ENCODE measurements at places on chromosomes 5 and 9. TPM values are rescaled to one million over a fixed set of nuclear protein-coding genes. Genes with fewer than 3 reads are reported as not detected.

The SPATA31E1 gene
- total RNA-seq = not detected

- H3K27me3 ChIP-seq = no peaks in the 10 kb centered on the region
- no peak overlapping the region for H3K27ac ChIP-seq
- no peak for DNase-seq
- H3K4me3 ChIP-seq = no peak overlapping the region
- no peaks in the 10 kb centered on the region for H3K36me3 ChIP-seq
Observed at GRCh38 chr9:135340143-135340655, 139.4 kb upstream of the PPP1R26 start.

DNA sequence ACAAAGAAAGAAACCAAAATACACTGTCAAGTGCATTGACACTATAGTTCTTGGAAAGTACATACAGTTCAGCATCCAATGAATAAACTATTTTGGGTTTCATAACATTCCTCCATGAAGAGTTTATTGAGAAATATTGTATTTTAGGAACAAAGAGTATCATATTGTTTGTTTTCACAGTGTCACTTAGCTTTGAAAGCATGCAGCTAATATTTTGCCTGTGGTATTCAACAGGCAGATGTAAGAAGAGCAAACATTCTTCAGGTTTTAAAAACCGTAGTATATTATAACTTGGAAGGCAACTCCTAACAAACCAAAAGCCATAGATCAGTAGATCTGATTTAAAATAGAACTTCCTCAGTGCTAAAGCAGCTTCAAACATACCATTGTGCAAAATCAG is 4.5 kb downstream of the PRELID2 start:
- H3K4me1 ChIP-seq = peaks cover under 1% of the 10 kb centered on the region
- no peak overlapping the region for H3K4me3 ChIP-seq
- no peaks in the 10 kb centered on the region for H3K27me3 ChIP-seq
- H3K27ac ChIP-seq = no peak overlapping the region
- H3K36me3 ChIP-seq = no peaks in the 10 kb centered on the region
- DNase-seq = peak; percentile 59

- H3K4me1 ChIP-seq = no peaks in the 10 kb centered on the region
- no peak overlapping the region for H3K27ac ChIP-seq
- no peak overlapping the region for H3K4me3 ChIP-seq
- no peak for DNase-seq
Observed at GRCh38 chr5:178389026-178389729, 156.6 kb upstream of the PHYKPL start.

The DDX4 gene
- total RNA-seq = not detected

The CDX1 gene
- 0.33 TPM for total RNA-seq

The PROB1 gene
- 0.77 TPM for total RNA-seq

The GABRA1 gene
- total RNA-seq = not detected

DNA sequence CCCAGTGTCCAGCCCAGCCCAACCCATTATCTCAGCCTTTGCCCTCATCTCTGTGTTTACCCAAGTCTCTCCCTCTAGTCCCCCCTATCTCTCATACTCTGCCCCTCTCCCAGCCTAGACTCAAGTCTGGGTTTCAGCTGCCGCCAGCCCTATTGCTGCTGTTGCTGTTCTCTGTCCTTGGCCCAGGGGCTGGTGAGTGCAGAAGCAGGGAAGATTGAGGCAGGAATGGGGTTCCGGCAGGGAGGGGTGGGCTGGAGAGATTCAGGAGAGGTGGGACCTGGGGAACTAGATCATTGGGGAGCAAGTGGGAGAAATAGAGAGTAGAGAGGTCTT is 702 bp downstream of the TMEM8B start:
- no peaks in the 10 kb centered on the region for H3K27me3 ChIP-seq
- H3K36me3 ChIP-seq = no peaks in the 10 kb centered on the region
- peak overlapping the region; percentile 53 for H3K4me3 ChIP-seq
- peaks cover 5% of the 10 kb centered on the region for H3K4me1 ChIP-seq

- no peaks in the 10 kb centered on the region for H3K27me3 ChIP-seq
- no peaks in the 10 kb centered on the region for H3K4me1 ChIP-seq
- H3K4me3 ChIP-seq = no peak overlapping the region
- H3K36me3 ChIP-seq = no peaks in the 10 kb centered on the region
- peak; percentile 94 for DNase-seq
Observed at GRCh38 chr9:90546200-90546599, 96.4 kb downstream of the DIRAS2 start.

- no peaks in the 10 kb centered on the region for H3K36me3 ChIP-seq
- H3K27me3 ChIP-seq = no peaks in the 10 kb centered on the region
- H3K4me1 ChIP-seq = peaks cover 3% of the 10 kb centered on the region
- no peak overlapping the region for H3K27ac ChIP-seq
Observed at GRCh38 chr5:128213340-128213739, 129.8 kb downstream of the SLC12A2 start.

- H3K27ac ChIP-seq = no peak overlapping the region
- no peak overlapping the region for H3K4me3 ChIP-seq
- no peaks in the 10 kb centered on the region for H3K4me1 ChIP-seq
Observed at GRCh38 chr5:170538096-170538465, 34.3 kb downstream of the KCNIP1 start.

- no peaks in the 10 kb centered on the region for H3K4me1 ChIP-seq
- DNase-seq = no peak
- H3K4me3 ChIP-seq = no peak overlapping the region
- no peak overlapping the region for H3K27ac ChIP-seq
- H3K27me3 ChIP-seq = no peaks in the 10 kb centered on the region
Observed at GRCh38 chr9:107067739-107068416, 204.9 kb downstream of the ZNF462 start.

The LCN15 gene
- total RNA-seq = not detected

DNA sequence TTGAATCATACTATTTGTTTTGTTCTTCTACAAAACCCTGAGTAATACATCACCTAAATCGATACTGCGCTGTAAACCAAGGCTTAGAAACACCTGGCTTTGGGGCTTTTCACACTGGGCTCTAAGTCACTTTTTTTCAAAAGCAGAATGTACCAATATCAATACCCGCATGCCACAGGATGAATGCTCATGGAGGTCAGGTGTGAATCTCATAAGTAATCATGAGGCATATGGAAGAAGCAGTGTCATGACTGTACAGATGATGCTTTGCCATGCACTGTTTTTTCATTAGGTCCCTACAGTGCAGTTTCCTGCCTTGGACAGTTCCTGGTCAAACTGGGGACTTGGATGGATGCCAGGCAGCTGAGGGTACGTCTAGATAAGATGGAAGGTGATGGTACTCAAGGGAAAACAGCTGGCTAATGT is 49.0 kb upstream of the ATG10 start:
- no peaks in the 10 kb centered on the region for H3K4me1 ChIP-seq
- H3K4me3 ChIP-seq = no peak overlapping the region
- DNase-seq = no peak
- H3K36me3 ChIP-seq = no peaks in the 10 kb centered on the region
- no peaks in the 10 kb centered on the region for H3K27me3 ChIP-seq

- H3K27me3 ChIP-seq = no peaks in the 10 kb centered on the region
- no peak for DNase-seq
- H3K4me3 ChIP-seq = no peak overlapping the region
Observed at GRCh38 chr9:70488793-70489105, 74.3 kb upstream of the KLF9 start.

DNA sequence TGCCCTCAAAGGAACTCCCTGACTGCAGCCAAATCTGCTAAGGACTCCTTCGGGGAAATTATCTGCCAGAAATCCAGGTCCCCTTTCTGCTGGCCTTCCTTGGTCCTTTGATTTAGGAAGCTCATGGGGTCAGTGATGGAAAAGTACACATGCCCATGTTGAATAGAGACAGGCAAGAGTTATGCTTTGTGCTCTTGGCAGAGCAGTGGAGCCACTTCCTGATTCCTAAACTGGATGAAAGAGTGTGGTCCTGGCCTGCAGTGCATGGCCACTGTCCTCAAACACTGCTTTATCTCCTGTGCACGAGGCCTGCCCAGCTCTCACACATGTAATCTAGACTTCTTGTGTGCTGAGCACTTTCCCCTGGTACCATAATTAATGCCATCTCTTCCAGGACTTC is 2.0 kb upstream of the EBF1 start:
- H3K4me3 ChIP-seq = no peak overlapping the region
- no peaks in the 10 kb centered on the region for H3K36me3 ChIP-seq
- peaks cover 3% of the 10 kb centered on the region for H3K4me1 ChIP-seq

DNA sequence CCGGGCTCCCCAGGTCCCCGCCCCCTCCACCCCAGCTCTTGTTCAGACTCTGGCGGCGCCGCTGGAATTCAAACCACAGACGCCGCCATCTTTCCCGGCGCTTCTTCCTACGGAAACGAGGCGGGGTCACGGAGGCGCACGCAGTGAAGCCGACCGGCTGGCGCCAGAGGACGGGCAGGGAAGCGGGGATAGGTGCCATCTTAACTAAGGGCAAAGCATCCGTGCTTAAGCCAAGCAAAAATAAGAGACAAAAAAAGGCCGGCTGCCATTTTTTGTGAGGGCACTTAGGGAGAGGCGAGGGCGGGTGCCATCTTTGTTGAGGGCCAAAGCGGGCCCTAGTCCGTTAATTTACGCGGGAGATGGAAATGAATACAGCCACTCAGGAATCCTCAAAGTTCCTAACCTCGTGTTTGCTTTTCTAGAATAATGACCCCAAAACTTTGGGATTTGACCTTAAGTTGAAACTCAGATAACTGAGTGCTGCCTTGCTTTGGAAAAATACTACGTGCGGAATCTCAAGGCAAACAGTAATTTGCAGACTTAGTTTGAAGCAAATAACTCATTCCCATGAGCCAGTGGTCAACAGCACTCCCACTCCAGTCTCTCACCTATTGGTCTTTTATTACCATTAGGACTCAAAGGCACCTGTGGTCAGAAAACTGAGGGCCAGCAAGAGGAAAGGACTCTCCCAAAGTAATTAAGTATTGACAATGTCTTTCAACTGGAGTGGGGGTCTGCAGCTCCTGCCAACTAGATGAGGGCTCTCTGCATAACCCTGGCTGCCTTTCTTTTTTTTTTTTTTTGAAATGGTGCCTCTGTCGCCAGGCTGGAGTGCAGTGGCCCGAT is at the start of gene CDK5RAP2:
TSS of gene CDK5RAP2 (minus strand) at position 117 of the 846 bp plus-strand sequence. CDS start 189 bp downstream, outside the sequence.
- H3K27me3 ChIP-seq = no peaks in the 10 kb centered on the region
- peak; percentile 98 for DNase-seq
- peak within 1 kb of the TSS; percentile 99 for H3K4me3 ChIP-seq
- no peaks in the 10 kb centered on the region for H3K36me3 ChIP-seq

- no peak for DNase-seq
- no peaks in the 10 kb centered on the region for H3K27me3 ChIP-seq
- no peak overlapping the region for H3K4me3 ChIP-seq
- H3K4me1 ChIP-seq = peaks cover 9% of the 10 kb centered on the region
Observed at GRCh38 chr9:134320868-134321471, 5.3 kb upstream of the RXRA start.

DNA sequence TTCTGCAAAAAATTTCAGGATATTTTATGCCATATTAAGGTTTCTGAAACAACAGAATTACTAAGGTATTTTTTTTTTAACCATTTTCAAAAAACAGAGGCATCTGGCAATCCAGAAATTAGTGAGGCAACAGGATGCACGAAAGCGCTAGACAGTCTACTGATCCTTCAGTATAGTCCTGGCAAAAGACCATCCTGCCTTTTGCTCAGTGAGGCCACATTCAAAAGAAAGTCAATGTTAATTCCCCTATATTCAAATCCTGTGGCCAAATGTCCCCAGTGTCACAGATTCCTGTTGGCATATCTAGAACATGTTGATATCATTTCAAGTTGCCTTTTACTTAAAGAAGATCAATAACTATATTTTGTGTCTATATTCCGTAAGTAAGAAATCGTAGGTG is 13.1 kb upstream of the NFIB start:
- no peaks in the 10 kb centered on the region for H3K27me3 ChIP-seq
- no peak for DNase-seq
- peaks cover 2% of the 10 kb centered on the region for H3K4me1 ChIP-seq
- no peaks in the 10 kb centered on the region for H3K36me3 ChIP-seq

The SPINK1 gene
- not detected for total RNA-seq

DNA sequence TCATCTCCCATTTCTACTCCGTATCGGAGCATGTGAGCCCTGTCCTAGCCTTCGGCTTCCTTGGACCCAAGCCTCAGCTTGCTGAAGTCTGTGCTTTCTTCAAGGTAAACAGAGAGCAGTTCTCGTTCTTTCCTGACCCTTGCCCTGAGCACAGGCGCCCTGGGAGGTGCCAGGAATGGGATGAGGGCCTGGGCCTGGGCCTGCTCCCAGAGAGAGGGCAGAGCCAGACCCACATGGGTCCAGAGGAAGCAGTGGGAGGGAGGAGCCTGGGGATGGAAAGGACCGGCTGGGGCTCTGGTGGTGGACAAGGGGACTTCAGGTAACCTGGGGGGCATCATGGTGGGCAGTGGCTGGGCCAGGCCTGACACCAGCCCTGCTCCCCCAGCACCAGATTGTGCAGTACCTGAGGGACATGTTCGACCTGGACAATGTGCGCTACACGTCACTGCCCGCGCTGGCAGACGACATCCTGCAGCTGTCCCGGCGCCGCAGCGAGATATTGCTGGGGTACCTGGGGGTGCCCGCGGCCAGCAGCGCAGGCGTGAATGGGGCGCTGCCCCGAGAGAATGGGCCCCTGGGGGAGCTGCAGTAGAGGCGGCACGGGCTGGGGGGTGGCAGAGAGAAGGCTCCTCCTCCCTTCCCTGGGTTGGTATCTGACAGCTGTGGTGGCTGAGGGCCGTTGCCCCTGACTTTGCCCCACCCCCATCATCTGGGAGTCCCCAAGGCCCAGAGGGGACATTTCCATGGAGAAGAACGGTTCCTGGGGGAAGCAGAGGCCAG is 10.9 kb upstream of the DOLPP1 start:
- H3K27me3 ChIP-seq = no peaks in the 10 kb centered on the region
- no peak for DNase-seq

- H3K27ac ChIP-seq = peak overlapping the region; percentile 94
- no peak for DNase-seq
- peaks cover 9% of the 10 kb centered on the region for H3K4me1 ChIP-seq
- peak overlapping the region; percentile 84 for H3K4me3 ChIP-seq
- no peaks in the 10 kb centered on the region for H3K27me3 ChIP-seq
Observed at GRCh38 chr9:89312222-89312571, 1.2 kb downstream of the CKS2 start.

The FGF1 gene
- 0.77 TPM for total RNA-seq

GRCh38 chr5:33170411-33170810 is 270.4 kb upstream of the TARS1 start:
- H3K36me3 ChIP-seq = no peaks in the 10 kb centered on the region
- no peaks in the 10 kb centered on the region for H3K4me1 ChIP-seq
- no peak overlapping the region for H3K4me3 ChIP-seq
- H3K27ac ChIP-seq = no peak overlapping the region
- no peaks in the 10 kb centered on the region for H3K27me3 ChIP-seq
- no peak for DNase-seq

The TSLP gene
- total RNA-seq = 9.2 TPM

The PCDHA8 gene
- total RNA-seq = 0.33 TPM

DNA sequence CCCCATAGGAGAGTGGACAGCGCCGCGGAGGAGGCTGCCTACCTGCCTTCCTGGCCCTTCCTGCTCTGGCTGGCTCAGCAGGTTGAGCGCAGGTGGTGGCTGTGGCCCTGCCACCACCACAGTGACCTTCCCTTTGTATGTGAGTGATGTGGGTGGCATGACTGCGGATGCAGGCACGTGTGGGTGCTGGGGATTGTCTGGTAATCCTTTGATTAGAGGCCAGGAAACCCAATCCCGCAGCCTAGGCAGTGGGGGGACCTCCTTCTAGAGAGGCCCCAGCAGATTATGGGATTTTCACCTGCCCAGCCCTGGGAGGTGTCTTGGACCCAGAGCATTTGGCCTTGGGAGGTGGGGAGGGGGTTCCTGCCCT is 16.5 kb downstream of the RXRA start:
- no peak for DNase-seq
- no peak overlapping the region for H3K4me3 ChIP-seq
- H3K36me3 ChIP-seq = peaks cover 2% of the 10 kb centered on the region
- no peak overlapping the region for H3K27ac ChIP-seq
- H3K27me3 ChIP-seq = no peaks in the 10 kb centered on the region

The CLIC3 gene
- total RNA-seq = 3.5 TPM

- no peaks in the 10 kb centered on the region for H3K4me1 ChIP-seq
- no peaks in the 10 kb centered on the region for H3K36me3 ChIP-seq
- no peak overlapping the region for H3K27ac ChIP-seq
- no peak overlapping the region for H3K4me3 ChIP-seq
- no peak for DNase-seq
Observed at GRCh38 chr9:130423272-130423671, 21.5 kb upstream of the ASS1 start.

Measured in fibroblast of lung (primary cell).